ENCODE measurements at places on chromosomes 16 and 17. TPM values are rescaled to one million over a fixed set of nuclear protein-coding genes. Genes with fewer than 3 reads are reported as not detected.

The ALOXE3 gene
- total RNA-seq, result not detected

The SGSM2 gene
- 50.0 TPM for total RNA-seq

The OR3A2 gene
- total RNA-seq, result 0.20 TPM

The ZFP90 gene
- 33.4 TPM for total RNA-seq

The TVP23A gene
- total RNA-seq, result not detected

The HBQ1 gene
- not detected for total RNA-seq

The PIPOX gene
- total RNA-seq, result 1.2 TPM

The ABCC6 gene
- total RNA-seq, result 0.65 TPM

The TMIGD1 gene
- not detected for total RNA-seq

The ZNF469 gene
- 7.2 TPM for total RNA-seq

The ADGRG1 gene
- total RNA-seq, result 5.9 TPM

The SMG6 gene
- 65.5 TPM for total RNA-seq

The GNGT2 gene
- not detected for total RNA-seq

The TP53I13 gene
- total RNA-seq, result 60.3 TPM

The MYO1D gene
- total RNA-seq, result 41.5 TPM

The CPHXL2 gene
- not detected for total RNA-seq

The C1QTNF1 gene
- total RNA-seq, result 84.0 TPM

The TM4SF5 gene
- total RNA-seq, result not detected

The APOBR gene
- not detected for total RNA-seq

The CDC6 gene
- 3.9 TPM for total RNA-seq

The CCDC200 gene
- not detected for total RNA-seq

The PDILT gene
- not detected for total RNA-seq

The MT1M gene
- total RNA-seq, result not detected

The RNF43 gene
- 0.20 TPM for total RNA-seq

The PRR14 gene
- total RNA-seq, result 8.9 TPM

The NAGPA gene
- 16.2 TPM for total RNA-seq

The CRYBA1 gene
- not detected for total RNA-seq

The CETP gene
- total RNA-seq, result 0.17 TPM

The SRCIN1 gene
- total RNA-seq, result not detected

The KRTAP9-6 gene
- total RNA-seq, result not detected

The TIMP2 gene
- total RNA-seq, result 283 TPM

The SSTR5 gene
- not detected for total RNA-seq

The SLC13A5 gene
- total RNA-seq, result not detected

The KRTAP4-6 gene
- total RNA-seq, result not detected

The SPN gene
- total RNA-seq, result not detected

The CLEC18A gene
- total RNA-seq, result 0.86 TPM

The DHRS7C gene
- not detected for total RNA-seq

The TERB1 gene
- not detected for total RNA-seq

The EFNB3 gene
- 0.39 TPM for total RNA-seq

The KRT9 gene
- 0.07 TPM for total RNA-seq

The RAC3 gene
- total RNA-seq, result 4.6 TPM

The TADA2A gene
- 16.8 TPM for total RNA-seq

The SNX20 gene
- not detected for total RNA-seq

The ADORA2B gene
- 28.2 TPM for total RNA-seq

The KCNJ2 gene
- total RNA-seq, result 2.9 TPM

The TMEM88 gene
- 0.13 TPM for total RNA-seq

The CDRT15L2 gene
- not detected for total RNA-seq

The FBXO39 gene
- 0.07 TPM for total RNA-seq

The CES3 gene
- 0.39 TPM for total RNA-seq

The TGFB1I1 gene
- total RNA-seq, result 41.6 TPM

The NRN1L gene
- not detected for total RNA-seq

The STH gene
- total RNA-seq, result not detected

The ANKFN1 gene
- 0.20 TPM for total RNA-seq

The NLGN2 gene
- 28.4 TPM for total RNA-seq

The CNTD1 gene
- 0.07 TPM for total RNA-seq

The PPP1R1B gene
- 0.91 TPM for total RNA-seq

The KIF2B gene
- not detected for total RNA-seq

The NAE1 gene
- total RNA-seq, result 47.8 TPM

The CCL8 gene
- 0.20 TPM for total RNA-seq

The P2RX5 gene
- total RNA-seq, result 0.85 TPM
